ENCODE measurements at places on chromosomes 7 and 10.

DNA sequence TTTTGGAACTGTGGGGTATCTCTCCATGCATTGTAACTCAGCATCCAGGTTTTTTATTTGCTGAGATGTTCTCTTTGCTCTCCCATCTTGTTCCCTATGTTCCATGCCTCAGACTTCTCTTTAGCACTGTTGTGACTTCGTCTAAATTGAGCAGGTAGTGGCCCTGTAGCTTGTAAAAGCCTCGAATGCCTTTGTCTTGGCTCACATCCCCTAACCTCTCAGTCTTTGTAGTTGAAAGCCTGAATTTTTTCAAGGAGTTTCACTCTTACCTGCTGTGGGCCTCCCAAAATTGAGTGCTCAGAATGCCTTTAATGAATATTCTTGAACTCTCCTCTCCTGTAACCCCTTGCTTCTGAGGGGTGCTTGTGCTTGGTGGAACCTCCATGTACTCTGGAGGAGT, 1137.3 kb downstream of the REEP3 start:
- DNase-seq: no peak

DNA sequence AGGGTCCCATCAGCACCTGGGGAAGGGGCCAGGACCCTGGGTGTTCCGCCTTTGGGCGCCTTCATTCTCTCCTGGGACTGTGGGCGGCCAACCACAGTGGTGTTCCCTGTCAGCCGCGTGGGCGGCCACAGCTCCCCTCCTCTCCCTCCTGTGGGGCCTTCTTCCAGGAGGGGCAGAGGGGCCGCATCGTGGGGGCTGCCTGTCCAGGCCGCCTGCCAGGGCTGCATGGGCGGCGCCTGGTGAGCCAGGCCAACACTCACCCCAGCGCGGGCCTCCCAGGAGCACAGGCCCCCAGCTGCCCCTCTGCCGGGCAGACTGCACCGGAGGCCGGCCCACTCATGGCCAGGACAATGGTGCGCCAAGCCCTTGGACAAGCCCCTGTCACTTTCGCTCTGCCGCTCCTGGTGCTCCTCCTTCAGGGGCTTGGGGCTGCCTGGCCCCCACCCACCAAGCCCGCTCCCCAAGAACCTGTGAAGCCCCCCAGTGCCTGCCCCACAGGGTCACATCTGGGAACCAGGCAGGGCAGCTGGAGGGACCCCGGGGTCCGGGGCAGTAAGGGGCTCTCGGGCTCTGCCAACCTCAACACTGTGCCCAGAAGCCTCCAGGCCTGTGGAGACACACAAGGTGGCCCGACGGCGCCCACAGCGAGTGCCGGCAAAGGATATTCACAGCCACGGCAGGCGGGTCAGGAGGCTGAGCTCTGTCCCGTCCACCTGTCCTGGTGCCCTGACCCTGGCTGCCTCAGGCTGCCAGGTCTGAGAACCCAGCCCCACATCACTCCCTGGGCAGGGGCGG, 42.8 kb downstream of the AP5Z1 start:
- no peak for DNase-seq

DNA sequence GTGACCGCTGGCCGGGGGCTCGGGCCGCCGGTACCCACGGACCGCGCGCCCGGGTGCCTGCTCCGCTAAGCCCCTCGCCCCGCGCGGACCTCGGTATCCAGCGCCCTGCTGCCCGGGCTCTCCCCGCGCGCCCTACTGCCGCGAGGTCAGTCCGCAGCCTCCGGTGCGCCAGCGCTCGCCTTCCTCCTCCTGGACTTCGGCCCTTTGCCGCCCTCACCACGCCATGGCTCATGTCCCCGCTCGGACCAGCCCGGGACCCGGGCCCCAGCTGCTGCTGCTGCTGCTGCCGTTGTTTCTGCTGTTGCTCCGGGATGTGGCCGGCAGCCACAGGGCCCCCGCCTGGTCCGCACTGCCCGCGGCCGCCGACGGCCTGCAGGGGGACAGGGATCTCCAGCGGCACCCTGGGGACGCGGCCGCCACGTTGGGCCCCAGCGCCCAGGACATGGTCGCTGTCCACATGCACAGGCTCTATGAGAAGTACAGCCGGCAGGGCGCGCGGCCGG, 483 bp downstream of the GDF10 start:
- no peak for DNase-seq

DNA sequence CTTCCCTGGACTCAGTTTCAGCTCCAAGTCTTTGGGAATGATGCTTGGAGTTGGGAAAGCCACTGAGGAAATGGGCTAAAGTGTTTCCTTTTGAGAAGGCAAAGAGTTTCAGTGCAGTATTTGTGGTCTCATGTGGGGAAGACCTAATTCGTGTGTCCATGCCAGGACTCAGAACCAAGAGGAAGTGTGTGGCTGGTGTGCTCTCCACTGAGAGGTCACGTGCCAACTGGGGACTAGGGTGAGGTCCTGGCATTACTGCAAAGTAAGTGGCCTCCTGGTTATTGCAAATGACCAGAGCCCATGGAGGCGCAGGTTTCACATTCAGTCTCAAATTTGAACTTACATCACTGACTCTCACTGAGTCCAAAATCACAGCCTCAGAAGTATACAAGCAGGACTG, 48.6 kb upstream of the ITPRID1 start:
- peak; percentile 12 for DNase-seq

DNA sequence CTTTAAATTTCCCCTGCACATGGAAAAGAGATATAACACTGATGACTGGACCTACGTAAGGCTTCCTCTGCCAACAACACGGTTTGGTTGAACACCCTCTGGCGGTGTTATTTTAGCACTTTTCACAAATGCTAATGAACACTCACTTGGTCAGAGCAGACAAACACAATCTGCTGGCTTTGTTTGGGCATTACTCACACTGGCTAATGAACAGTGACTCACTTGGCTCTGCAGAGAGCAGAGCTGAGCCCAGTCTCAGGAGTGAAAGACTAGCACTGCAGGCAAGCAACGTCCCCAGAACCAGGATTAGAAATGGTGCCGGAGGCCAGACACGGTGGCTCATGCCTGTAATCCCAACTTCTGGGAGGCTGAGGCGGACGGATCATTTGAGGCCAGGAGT, 430.8 kb downstream of the PLXNA4 start:
- DNase-seq: no peak

GRCh38 chr10:25766687-25767221, 167.3 kb upstream of the MYO3A start:
- DNase-seq: no peak

Data from suppressor macrophage treated with lipopolysaccharide for 1 hour (primary cell).